ENCODE measurements at places on chromosomes 5 and 9. TPM values are rescaled to one million over a fixed set of nuclear protein-coding genes. Genes with fewer than 3 reads are reported as not detected.

Gene ALDH7A1
- total RNA-seq, result 233 TPM

Gene FSD1L
- total RNA-seq, result 29.5 TPM

DNA sequence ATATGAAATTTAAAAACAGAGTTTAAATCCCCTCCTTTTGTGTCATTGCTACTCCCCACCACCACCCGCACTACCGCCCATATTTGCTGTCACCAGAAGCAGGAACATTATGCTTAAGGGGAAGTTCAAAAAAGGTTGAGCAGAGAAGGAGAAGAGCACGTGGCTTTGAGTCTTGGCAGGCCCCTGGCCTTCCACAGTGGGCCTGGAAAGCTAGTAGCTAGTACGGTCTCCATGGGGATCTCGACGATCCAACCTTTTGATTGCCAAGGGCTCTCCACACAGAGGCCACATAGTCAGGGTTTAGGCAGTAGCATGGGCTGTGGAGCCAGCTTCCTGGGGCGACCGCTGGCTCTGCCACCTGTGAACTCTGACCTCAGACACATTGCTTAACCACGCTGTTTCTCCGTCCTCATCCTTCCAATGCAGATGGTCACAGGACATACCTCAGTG is 90.1 kb downstream of the GOLPH3 start:
- no peaks in the 10 kb centered on the region for H3K27me3 ChIP-seq
- no peak overlapping the region for H3K4me3 ChIP-seq
- no peak for DNase-seq
- H3K36me3 ChIP-seq, result no peaks in the 10 kb centered on the region

- H3K27ac ChIP-seq, result peak overlapping the region; percentile 86
- no peaks in the 10 kb centered on the region for H3K27me3 ChIP-seq
- DNase-seq, result no peak
- H3K4me1 ChIP-seq, result peaks cover 21% of the 10 kb centered on the region
Observed at GRCh38 chr9:83424831-83425230, 113.4 kb downstream of the FRMD3 start.

Gene IFNA7
- total RNA-seq, result not detected

Gene PDE6A
- total RNA-seq, result not detected

Gene SLC23A1
- 0.48 TPM for total RNA-seq

GRCh38 chr9:2263111-2263510 is 248.0 kb downstream of the SMARCA2 start:
- H3K36me3 ChIP-seq, result no peaks in the 10 kb centered on the region
- DNase-seq, result no peak
- no peak overlapping the region for H3K4me3 ChIP-seq
- no peak overlapping the region for H3K27ac ChIP-seq

DNA sequence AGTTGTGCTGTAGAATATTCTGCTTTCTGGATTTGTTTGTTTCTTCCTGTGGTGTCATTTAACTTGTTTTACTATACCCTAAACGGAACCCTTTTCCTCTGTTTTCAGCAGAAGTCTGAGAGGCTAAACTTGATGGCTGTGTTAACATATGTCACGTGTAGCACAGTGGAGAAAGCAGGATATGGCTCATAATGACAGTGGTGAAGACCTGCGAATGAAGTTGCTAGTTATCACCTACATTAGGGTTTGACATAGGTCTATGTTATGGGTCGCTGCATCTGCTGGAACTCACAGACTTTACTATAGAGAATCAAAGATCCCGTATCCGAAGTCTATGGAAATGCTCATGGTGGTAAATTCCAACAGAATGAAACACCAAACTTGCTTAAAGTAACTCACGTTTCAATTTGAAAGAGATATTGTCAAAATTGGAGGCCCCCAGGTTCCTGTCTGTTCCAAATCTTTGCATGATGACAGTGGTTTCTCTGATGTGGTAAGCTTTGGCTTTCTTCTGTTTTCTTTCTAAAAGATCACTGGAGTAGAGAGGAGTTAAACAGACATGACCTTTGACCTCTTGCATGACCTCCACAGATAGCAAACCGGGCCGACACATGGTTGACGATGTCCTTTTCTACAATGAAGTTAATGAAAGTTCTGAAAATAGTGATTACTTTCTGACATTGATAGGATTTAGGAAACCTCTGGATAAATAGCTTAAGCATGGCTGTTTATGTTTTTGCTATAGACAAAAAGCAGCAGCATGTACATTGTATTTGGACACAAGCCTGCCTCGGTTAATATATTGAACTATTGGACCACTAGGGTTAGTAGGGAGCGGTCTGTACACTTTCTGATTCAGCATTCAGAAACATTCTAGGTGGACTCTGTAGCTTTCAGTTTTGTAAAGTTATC is 3.1 kb upstream of the CATSPER3 start:
- no peak for DNase-seq
- no peak overlapping the region for H3K27ac ChIP-seq
- H3K4me1 ChIP-seq, result peaks cover 4% of the 10 kb centered on the region
- H3K36me3 ChIP-seq, result peaks cover 7% of the 10 kb centered on the region

Gene SLC6A18
- not detected for total RNA-seq

DNA sequence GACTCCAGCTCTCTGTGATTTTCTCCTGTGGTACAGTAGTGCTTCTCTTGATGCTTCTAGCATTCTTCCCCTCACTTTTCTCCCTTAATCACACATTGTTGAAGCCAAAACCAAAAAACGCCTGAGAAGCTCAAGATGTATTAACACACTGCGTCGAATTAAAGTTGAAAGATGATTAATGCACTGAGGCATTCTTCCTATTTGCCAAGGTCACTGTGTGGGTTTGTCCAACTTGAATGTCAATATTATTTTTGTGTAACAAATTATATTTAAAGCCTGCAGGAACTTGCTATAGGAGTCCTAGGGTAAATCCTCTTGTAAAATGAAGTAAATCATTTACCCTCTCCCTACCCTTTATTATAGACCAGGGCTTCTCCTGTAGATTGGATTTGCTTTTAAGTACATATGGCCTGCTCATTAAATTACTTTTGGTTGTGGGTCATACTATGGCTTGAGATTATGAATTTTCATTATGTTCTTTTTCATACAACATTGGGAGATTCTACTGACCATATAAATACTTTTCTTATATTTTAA is 68.1 kb downstream of the GDA start:
- peaks cover 8% of the 10 kb centered on the region for H3K36me3 ChIP-seq
- H3K27ac ChIP-seq, result no peak overlapping the region
- H3K4me1 ChIP-seq, result peaks cover 6% of the 10 kb centered on the region
- no peak for DNase-seq
- H3K27me3 ChIP-seq, result no peaks in the 10 kb centered on the region
- no peak overlapping the region for H3K4me3 ChIP-seq

DNA sequence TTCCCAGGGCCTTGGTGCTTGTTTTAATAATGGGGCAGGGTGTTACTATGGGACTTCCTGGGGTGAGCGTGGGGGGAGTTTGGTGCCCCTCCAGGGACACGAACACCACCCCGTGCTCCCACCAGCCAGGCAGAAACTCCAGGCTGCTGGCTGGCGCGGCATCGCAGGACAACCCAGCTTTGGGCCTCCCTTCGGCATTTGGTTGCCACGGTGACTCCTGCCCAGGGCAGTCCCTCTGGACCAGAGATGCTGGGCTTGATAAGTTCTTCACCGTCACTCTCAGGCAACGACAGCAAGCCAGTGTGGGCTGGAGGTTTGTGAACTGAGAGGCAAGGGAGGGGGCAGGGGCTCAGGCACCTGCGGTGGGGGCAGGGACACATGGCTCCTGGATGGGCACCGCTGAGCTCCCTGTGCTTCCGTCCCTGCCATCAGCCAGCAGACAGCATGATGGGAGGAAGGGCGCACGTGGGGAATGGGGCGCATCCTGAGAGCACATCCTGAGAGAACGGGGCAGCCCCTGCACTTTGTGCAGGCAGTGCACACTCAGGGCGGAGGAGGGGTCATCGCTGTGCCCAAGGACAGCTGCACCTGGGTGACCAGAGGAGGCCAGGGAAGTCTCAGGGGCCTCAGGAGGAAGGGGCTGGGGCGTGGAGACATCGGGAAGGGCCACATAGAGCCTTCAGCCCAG is 116.4 kb downstream of the RXRA start:
- DNase-seq, result no peak
- H3K4me1 ChIP-seq, result no peaks in the 10 kb centered on the region
- no peak overlapping the region for H3K27ac ChIP-seq
- no peak overlapping the region for H3K4me3 ChIP-seq
- H3K27me3 ChIP-seq, result peaks cover 7% of the 10 kb centered on the region

GRCh38 chr9:1722404-1722803 is 292.7 kb upstream of the SMARCA2 start:
- H3K36me3 ChIP-seq, result no peaks in the 10 kb centered on the region
- DNase-seq, result no peak
- H3K27me3 ChIP-seq, result peaks cover 18% of the 10 kb centered on the region
- no peak overlapping the region for H3K4me3 ChIP-seq
- no peak overlapping the region for H3K27ac ChIP-seq
- peaks cover 7% of the 10 kb centered on the region for H3K4me1 ChIP-seq

DNA sequence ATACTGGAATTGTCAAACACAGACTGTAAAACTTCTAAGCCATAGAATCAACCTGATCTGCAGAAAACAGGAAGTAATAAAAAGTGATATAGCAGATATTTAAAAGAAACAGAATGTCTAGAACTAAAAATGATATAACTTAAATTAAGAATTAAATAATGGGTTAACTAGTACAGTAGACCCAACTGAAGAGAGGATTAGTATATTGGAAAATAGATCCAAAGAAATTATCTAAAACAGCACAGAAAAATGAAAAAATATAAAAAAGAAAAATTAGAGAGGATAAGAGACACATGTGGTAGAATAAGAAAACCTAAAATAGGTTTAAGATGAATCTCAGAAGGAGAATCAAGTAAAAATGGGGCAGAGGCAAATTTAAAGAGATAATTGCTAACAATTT is 219.9 kb downstream of the SEMA6A start:
- peaks cover 7% of the 10 kb centered on the region for H3K36me3 ChIP-seq
- DNase-seq, result no peak
- no peak overlapping the region for H3K27ac ChIP-seq
- no peaks in the 10 kb centered on the region for H3K4me1 ChIP-seq

Gene IFNA2
- not detected for total RNA-seq

Gene NUDT12
- 13.0 TPM for total RNA-seq

- no peak overlapping the region for H3K27ac ChIP-seq
- H3K4me3 ChIP-seq, result no peak overlapping the region
- H3K36me3 ChIP-seq, result no peaks in the 10 kb centered on the region
- DNase-seq, result no peak
- H3K27me3 ChIP-seq, result peaks cover 32% of the 10 kb centered on the region
- peaks cover 1% of the 10 kb centered on the region for H3K4me1 ChIP-seq
Observed at GRCh38 chr5:177412603-177413233, 3.4 kb upstream of the F12 start.

DNA sequence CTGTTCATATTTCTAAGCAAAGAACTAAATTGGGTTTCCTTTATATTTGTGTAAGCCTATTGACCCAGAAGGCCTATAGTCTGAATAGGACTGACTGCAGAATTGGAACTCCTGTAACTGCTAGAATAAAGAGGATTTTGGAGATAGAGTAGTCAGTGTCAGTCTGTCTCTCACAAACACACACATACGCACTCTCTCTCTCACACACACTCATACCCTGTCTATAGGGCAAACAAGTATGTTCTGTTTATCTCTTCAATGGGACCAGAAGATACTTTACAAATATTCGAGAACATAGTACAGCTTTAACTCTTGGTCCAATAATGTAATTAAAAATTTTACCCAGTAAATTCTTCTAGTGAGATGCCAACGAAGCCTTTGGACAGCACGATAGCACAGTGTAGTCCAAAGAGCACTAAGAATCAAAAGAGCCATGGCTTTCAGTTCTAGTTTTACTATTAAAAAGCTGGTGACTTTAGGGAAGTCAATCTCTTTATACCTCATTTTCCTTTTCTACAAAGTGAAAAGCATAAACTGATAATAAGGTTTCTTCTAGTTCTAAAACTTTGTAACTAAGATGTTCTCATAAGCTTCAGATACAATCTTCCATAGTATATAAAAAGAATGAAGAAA is 19.3 kb downstream of the ABHD17B start:
- DNase-seq, result no peak
- peak overlapping the region; percentile 46 for H3K27ac ChIP-seq
- H3K4me1 ChIP-seq, result peaks cover 19% of the 10 kb centered on the region
- no peaks in the 10 kb centered on the region for H3K27me3 ChIP-seq
- H3K36me3 ChIP-seq, result peaks cover 2% of the 10 kb centered on the region

GRCh38 chr9:20441166-20441565 is 181.1 kb downstream of the MLLT3 start:
- H3K4me3 ChIP-seq, result no peak overlapping the region
- no peak for DNase-seq
- peaks cover 8% of the 10 kb centered on the region for H3K4me1 ChIP-seq

DNA sequence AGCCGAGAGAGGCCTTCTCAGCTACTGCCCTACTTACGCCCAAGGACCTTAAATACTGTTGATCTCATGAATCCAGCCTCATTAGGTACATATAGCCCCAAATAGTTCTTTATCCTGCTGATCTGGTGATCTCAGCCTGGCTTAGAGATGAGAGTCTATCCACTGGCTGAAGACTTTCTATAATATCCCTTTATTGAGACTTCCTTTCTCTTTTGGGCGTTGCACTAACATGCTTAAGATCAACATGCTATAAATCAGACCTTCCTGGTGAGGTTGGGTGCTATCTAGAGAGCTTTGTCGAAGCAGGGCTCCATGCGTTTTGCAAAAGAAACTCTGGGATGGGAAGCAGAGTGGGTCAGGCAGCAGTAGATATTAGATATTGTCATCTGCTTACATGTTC is 44.0 kb upstream of the AGXT2 start:
- H3K27me3 ChIP-seq, result no peaks in the 10 kb centered on the region
- H3K4me1 ChIP-seq, result no peaks in the 10 kb centered on the region
- peak overlapping the region; percentile 40 for H3K27ac ChIP-seq
- H3K4me3 ChIP-seq, result no peak overlapping the region
- DNase-seq, result no peak

Gene TTC39B
- total RNA-seq, result 7.8 TPM

GRCh38 chr9:74499111-74499601 is 2.0 kb downstream of the RORB start:
- H3K36me3 ChIP-seq, result no peaks in the 10 kb centered on the region
- peaks cover 22% of the 10 kb centered on the region for H3K4me1 ChIP-seq
- H3K4me3 ChIP-seq, result peak overlapping the region; percentile 62
- DNase-seq, result no peak

Gene FOXE1
- total RNA-seq, result 0.38 TPM

Gene HSPB3
- not detected for total RNA-seq

DNA sequence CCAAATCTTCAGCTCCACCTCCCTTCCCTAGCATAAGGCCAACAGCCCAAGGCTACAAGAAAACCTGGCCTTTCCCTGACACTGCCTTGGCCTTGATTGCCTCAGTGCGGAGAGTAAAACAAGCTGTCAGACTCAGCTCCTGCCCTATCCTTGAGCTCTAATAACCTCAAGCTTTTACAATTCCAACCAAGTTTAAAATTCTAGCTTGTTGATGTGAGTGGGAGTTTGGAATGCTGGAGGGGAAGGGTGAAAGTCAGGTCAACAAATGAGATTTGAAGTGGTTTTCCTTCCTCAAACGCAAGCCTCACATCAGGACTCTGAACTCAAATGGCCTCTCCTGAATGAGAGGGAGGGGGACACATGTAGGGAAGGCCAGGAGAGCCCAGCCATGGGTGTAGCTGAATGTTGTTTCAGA is 197.0 kb upstream of the VLDLR start:
- no peak for DNase-seq
- no peaks in the 10 kb centered on the region for H3K27me3 ChIP-seq
- H3K4me3 ChIP-seq, result no peak overlapping the region
- peaks cover 22% of the 10 kb centered on the region for H3K4me1 ChIP-seq
- H3K27ac ChIP-seq, result no peak overlapping the region
